H9 (cell line): ENCODE measurements at places on chromosomes 6 and 20. TPM values are rescaled to one million over a fixed set of nuclear protein-coding genes. Genes with fewer than 3 reads are reported as not detected.
A peak's percentile ranks its signal among the peaks of the same experiment; 100 is the strongest.

DNA sequence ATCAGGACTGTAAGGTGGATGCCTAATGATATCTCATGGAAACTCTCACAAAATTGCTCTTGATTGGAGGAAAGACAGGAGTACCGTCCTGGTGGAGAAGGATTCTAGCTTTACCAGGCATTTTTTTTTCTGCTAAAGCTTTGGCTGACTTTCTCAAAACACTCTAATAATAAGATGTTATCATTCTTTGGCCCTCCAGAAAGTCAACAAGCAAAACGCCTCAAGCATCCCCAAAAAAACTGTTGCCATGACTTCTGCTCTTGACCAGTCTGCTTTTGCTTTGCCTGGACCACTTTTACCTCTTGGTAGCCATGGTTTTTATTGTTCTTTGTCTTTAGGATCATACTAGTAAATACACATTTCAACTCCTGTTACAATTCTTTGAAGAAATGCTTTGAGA, 55.5 kb upstream of the RUNX2 start:
- DNase-seq: no peak

- no peak for DNase-seq
These were observed 67.1 kb upstream of the DUSP22 start for GRCh38 chr6:225121-225721.

GRCh38 chr6:20931093-20931492, 396.8 kb downstream of the CDKAL1 start:
- DNase-seq: no peak

DNA sequence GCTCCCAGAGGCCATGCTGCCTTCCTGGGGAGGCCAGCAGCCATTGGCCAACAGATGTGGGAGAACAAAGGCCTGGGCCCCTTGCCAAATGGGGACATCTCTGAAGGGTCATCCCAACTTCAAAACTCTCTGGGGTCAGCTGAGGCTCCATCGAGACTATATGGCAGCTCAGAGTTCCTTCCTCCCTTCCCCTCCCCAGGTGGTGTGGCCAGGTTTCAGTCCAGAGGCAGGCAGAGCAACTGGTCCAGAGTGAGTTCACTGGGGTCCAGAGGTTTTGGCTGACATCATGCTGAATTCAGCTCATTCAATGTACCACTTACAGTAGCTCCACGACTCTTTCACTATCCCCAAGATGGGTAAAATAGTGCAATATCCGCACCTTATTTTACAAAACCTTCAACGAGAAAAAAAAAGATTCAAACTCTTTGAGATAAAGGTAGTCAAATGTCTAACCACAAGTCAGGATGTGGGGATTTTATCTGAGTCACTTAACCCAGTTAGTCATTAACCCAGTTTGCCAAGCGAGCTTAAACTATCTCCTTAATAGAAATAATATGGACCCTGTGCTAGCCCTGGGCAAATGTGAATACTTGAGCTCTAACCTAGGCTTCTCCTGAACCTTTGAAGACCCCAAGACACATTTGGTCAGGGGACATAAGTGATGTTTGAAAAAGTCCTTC, 108.4 kb upstream of the PLEKHG1 start:
- no peak for DNase-seq

DNA sequence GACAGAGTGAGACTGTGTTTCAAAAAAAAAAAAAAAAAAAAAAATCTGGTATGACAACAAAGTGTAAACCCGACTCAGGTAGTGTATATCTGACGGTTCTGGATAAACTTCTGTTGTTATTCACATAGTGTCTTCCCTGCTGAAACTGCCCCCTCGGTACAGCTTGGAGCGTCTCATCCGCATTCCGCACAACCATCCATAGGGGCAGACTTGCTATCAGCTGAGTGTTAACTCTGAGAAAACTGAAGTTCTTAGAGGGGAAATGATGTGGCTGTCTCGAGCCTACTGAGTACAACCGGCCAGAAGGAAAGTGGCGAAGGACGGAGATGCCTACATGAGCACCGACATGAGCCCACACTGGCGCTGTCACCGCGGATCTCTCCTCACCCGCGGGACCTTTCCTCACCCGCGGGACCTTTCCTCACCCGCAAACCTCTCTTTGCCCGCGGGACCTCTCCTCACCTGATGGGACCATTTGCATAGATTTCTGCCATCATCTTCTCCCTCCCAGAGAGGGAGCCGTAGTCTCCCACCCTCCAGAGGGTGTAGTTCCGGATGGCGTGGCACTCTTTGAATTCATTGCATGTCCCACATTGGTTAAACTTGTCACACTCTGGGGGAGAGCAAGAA, 9.8 kb downstream of the CTSZ start:
- DNase-seq: no peak

GRCh38 chr6:72621291-72622093, at the start of gene KCNQ5:
Gene KCNQ5, plus strand, starts transcription at chr6:72622064.
- peak; percentile 71 for DNase-seq

DNA sequence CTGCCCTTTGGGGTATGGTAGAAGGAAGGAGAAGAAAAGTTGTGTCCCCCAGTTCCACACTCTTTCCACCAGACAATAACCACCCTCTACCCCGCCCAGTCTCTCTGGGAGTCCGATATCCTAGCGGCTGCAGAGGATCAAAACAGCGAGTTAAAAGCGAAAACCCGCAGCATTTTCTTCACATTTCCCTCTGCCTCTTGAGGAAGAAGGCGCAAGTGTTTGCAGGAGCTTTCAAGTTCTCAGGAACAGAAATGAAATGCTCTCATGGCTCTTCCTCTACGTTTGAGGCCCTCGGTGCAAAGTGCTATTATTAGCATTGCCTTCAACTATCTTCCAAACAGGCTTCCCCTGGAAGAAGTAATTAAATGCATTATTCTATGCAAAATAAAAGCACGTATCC, 52.2 kb upstream of the CCDC167 start:
- no peak for DNase-seq

DNA sequence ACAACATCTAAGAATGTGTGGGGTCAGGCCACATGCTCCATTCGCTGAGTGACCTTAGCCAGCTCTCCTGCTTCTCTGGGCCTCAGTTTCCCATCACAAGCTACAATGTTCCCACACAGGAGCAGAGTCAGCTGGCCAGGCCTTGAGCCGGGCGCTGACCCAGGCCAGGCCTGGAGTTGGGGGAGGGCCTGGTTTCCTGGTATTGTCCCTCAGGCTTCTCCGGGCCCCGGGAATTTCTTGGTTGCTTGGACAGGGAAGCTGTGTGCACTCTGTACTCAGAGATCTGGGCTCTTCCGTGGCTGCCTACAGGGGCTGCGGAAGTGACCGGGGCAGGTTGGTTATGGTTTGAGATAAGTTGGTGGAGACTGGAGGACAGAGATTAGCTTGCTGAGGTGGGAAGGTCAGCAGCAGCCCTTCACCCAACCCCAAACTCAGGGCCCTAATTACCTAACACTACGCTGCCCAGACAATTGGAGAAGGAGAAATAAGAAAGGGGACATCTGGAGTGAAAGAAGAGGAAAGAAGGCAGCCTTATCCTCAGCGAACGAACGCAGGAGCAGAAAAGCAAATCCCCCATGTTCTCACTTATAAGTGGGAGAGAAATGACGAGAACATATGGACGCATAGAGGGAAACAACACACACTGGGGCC, 6.2 kb downstream of the TGM2 start:
- no peak for DNase-seq

GRCh38 chr20:10347086-10347880, 86.7 kb downstream of the MKKS start:
- DNase-seq: no peak

- no peak for DNase-seq
These were observed 205.1 kb upstream of the RUNX2 start for GRCh38 chr6:45123023-45123422.

DNA sequence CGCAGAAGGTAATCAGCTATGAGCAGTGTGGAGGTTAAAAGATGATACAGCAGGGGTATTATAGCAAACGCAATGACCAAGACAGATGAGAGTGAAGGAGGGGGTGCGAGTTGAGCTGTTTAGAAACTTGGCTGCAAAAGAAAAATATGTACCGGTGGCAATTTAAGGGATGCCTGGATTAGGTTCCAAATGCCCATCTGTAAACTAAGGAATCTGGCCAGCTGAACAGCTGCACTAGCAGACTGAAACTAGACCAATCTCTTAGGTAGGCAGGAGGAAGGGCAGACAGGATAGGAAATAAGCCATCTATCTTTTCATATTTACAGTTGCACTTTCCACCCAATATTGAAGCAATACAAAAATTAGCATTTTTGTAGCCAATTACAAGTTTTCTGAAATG, 407.6 kb downstream of the HTR1B start:
- DNase-seq: no peak

GRCh38 chr6:165937564-165938358, 229.9 kb downstream of the TBXT start:
- DNase-seq: no peak

- DNase-seq: no peak
These were observed 1166.0 kb upstream of the GJE1 start for GRCh38 chr6:140966676-140967075.

DNA sequence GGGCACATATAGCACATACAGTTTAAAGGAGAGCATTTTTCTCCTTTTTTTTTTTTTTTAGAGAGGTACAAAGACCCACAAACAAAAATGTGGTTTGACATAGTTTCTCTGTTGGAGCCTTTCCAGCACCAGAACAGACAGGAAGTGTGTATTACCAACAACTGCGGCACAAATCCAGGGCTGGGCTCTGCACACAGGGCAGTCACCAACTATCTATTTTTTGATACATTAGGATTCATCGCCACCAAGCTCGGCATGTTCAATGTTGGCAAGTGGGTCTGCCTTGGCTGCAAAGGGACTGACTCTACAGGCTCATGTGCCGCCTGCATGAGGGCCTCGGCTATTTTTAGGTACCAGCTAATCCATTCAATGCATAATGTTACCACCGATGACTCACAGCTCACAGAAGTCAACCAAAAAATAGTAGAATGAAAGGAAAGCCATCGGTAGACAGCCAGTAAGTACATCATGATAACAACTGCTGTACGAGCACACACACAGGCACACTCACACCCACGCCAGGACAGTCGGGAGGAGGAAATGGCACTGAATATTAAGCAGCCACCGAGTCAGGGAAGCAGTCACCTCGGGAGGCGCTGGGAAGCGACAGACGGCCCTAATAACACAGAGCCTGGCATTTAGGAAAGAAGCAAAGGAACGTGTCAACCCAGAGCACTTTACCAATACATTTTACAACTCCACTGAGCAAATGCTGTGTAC, 81.6 kb downstream of the GMPR start:
- DNase-seq: no peak

- DNase-seq: peak; percentile 7
These were observed 63.6 kb upstream of the CD93 start for GRCh38 chr20:23149623-23150279.

DNA sequence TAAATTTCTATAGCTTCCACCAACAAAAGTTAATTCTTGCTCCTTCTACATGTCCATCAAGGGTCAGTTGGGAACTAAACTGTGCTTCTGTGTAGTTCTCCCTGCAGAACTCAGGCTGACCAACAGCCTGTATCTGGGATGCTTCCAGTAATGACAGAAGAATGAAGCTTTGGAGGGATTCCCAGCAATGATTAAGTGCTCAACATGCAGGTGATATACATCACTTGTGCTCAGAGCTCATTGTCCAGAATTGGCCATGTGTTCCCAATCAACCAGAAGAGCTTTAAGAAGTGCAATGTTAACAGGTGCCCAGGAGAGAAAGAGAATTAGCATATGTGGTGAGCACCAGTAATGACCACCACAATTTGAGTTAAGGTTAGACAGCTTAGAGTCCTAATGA, 37.4 kb upstream of the SNRPB2 start:
- no peak for DNase-seq

DNA sequence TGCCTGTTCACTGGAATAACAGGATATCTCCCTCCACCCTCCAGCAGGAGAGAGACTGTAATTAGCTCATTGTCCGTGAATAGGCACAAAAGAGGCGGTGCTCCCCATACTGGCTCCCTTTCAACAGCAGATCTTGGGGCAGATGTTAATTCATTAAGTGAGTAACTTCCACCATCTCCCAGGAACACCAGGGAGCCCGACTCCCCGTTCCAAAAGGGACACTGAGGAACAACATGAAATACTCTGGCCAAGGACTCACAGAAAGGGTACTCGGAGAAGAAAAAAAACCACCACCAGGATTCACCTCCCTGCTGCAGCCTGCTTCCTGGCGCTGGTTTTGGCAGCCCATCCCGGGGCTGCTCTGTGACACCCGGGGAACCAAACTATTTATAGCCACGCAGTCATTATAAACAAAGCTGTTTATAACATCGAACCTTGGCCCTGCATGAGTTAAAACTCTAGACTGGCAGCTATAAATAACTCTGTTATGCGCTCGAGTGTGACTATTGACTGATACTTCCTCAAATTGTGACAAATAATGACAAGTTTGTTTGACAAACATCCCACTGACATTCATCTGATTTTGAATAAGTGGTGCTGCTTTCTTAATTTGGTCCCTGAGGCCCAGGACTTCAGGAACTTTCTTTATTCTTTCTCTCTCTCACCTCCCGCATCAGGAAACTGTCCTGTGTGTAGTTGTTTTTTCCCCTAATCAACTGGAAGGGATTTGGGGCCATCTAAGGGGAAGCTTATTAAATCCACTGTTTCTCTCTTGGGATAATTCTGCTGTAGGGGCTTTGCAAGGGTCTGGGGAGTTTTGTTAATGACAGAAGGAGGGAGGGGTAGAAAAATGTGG, 521.6 kb downstream of the CD83 start:
- DNase-seq: no peak

- DNase-seq: no peak
These were observed 138.8 kb upstream of the RREB1 start for GRCh38 chr6:6968731-6969552.

- DNase-seq: no peak
These were observed 58.5 kb downstream of the CDK19 start for GRCh38 chr6:110756817-110757216.

- DNase-seq: peak; percentile 47
These were observed 6.8 kb upstream of the USP49 start for GRCh38 chr6:41901882-41902519.

GRCh38 chr6:47062346-47062745, 20.2 kb upstream of the ADGRF1 start:
- DNase-seq: no peak

- DNase-seq: no peak
These were observed 118.6 kb downstream of the LAMP5 start for GRCh38 chr20:9632991-9633390.

DNA sequence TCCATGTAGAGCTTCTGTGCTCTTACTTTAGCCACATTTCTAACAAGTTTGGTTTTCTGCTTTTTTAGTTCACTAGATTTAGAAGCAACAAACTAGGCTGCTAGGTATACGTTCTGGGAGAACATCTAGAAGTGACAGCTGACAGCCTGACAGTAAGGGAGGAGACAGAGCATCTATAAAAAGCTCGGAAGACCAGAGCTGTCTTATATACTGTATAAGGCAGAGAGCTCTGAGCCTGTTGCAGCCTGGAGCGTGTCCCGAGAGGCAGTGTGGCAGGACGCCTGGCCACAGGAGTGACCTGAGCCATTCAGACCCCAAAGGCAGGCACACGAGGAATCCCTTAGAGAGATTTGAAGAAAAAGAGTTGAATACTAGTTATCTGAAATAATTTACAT, 24.6 kb downstream of the PPP1R14C start:
- no peak for DNase-seq

OPRM1 gene
- not detected in 2 replicates for total RNA-seq

HLA-B gene
- total RNA-seq: 68.6 and 70.7 TPM in 2 replicates

DLK2 gene
- total RNA-seq: 0.57 and 0.96 TPM in 2 replicates

BNIP5 gene
- total RNA-seq: not detected in 2 replicates

TGM3 gene
- total RNA-seq: not detected in 2 replicates

TRIM15 gene
- total RNA-seq: 0.20 TPM in 1 of 2 replicates, not detected in the other

SSTR4 gene
- total RNA-seq: not detected in 2 replicates

NOTCH4 gene
- total RNA-seq: 2.1 and 2.3 TPM in 2 replicates

EPPIN gene
- total RNA-seq: not detected in 2 replicates

GTSF1L gene
- total RNA-seq: not detected in 2 replicates

ZNF334 gene
- 17.2 and 19.5 TPM in 2 replicates for total RNA-seq

CALHM4 gene
- not detected in 2 replicates for total RNA-seq

OPRL1 gene
- 0.90 and 1.0 TPM in 2 replicates for total RNA-seq

IMPG1 gene
- total RNA-seq: not detected in 2 replicates

PPP1R10 gene
- 123 and 126 TPM in 2 replicates for total RNA-seq
